Mesenteric fat pad (tissue), 1 donor: ENCODE measurements at places on chromosomes 5 and 9. TPM values are rescaled to one million over a fixed set of nuclear protein-coding genes. Genes with fewer than 3 reads are reported as not detected.

The PCDHAC2 gene
- total RNA-seq: 1.1 TPM

The PRELID2 gene
- 7.7 TPM for total RNA-seq

- no peak for DNase-seq
Observed at GRCh38 chr9:105419816-105420597, 27.8 kb upstream of the FSD1L start.

DNA sequence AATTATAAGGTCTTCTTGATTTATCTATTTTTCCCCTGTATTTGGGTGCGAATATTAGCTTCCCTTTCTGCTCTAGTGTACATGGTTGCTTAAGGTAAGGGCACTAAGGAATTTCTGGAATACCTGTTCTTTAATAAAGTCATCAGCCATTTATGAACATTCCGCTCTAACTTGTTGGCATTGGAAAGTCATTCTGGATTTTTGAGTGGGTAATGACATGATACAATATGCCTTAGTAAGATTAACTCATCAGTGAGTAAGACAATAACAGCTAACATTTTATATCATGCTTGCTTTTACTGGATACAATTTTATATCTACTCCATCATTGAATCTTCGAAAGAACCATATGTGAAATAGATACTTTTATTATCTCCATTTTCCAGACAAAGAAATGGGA lies 196.1 kb downstream of the ARRDC3 start:
- no peak for DNase-seq

DNA sequence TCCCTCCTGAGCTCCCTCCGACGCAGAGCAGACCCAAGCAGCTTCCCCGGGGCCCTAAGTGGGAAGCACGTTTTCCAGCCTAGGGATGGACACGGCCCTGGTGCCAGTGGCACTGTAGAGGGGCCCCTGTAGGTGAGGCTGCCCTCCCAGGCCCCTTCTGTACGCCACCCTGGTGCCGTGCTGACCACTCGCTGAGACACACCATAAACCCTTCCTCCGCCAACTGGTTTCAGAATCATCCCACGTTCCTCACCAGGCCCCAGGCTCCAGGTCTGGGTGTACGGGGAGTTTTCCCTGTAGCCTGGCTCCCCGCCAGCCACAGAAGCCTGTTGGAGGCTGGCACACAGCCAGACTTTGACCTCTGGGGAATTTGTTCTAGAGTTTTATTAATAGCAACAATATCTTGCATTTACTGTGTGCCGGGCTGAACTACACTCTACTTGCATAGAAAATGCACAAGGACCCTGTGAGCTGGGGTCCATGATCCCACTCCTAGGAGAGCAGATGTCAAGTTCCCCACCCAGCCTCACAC lies 18.2 kb upstream of the WDR38 start:
- no peak for DNase-seq

- DNase-seq: no peak
Observed at GRCh38 chr5:77369566-77369965, 122.5 kb downstream of the WDR41 start.

DNA sequence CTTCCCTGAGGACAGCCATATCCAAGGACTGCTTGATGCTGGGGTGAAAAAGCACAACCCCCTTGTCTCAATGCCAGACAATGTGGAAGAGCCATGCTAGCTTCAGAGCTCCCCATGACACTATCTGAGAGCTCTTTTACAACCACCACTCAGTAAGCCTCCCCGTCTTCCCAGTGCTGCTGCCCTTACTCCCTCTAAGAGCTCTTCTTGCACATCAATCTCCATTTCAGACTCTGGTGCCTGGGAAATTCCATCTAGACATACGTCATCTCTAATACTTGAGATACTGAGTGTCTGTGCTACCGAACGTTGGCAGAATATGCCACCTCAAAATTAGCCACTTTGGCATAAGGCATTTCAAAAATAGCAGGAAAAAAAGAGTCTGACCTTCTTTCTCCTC lies 94.5 kb downstream of the EDIL3 start:
- no peak for DNase-seq
